ENCODE measurements at places on chromosomes 5 and 9.
A peak's percentile ranks its signal among the peaks of the same experiment; 100 is the strongest.

DNA sequence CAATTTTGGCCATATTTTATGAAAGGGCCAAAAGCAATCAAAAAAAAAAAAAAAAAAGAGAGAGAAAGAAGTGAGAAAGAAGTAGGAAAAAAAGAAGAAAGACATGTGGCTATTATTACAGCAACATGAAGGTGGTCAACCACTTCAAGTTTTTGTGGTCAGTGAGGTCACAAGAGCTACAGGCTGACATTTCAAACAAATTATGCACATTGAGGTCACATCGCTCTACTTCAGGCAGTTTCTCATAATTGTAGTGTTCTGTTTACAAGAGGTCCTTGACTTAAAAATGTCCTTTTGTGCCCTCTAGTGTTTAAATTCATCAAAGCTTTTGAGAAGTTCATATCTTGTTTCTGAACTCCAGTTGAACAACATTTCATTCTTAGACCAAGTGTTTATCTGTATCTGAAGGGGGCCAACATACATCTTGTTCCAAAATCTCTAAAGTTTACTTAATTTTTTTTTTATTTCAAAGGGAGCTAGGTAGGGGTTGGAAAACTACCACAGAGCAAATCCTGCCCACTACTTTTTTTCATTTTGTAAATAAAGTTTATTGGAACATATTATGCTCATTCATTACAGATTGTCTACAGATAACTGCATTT is 513.1 kb downstream of the PDE4D start:
- H3K36me3 ChIP-seq: no peaks in the 10 kb centered on the region
- peaks cover 10% of the 10 kb centered on the region for H3K27me3 ChIP-seq
- H3K4me3 ChIP-seq: no peak overlapping the region
- DNase-seq: no peak
- peaks cover 4% of the 10 kb centered on the region for H3K4me1 ChIP-seq

- H3K4me1 ChIP-seq: no peaks in the 10 kb centered on the region
- H3K36me3 ChIP-seq: no peaks in the 10 kb centered on the region
- peaks cover 10% of the 10 kb centered on the region for H3K27me3 ChIP-seq
- H3K4me3 ChIP-seq: no peak overlapping the region
- no peak overlapping the region for H3K27ac ChIP-seq
Measured at GRCh38 chr5:53166183-53166495, 56.6 kb upstream of the MOCS2 start.

DNA sequence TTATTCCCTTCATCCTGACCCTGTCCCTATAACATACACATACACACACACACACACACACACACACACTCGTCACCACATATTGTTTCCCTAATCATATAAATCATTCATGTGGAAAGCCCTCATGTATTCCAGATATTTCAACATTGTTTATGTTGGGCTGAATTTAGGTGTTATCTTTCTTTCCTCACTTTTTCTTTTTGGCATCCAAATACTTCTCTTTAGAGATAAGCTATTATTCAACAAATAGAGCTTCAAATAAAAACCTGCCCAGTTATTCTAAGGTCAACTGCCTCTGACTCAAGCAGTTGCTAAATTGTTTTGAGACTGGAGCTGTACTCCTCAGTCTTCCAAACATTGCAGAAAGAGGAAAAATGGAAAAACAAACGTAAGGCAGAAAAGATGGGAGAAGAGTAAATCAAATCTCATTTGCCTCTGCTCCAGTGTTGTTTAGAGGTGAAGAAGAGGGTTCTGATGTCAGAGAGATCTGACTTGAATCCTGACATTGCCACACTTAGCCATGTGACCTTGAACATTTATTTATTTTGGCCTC is 215.7 kb downstream of the GAS1 start:
- peaks cover 1% of the 10 kb centered on the region for H3K27me3 ChIP-seq
- no peak for DNase-seq
- H3K4me1 ChIP-seq: no peaks in the 10 kb centered on the region

DNA sequence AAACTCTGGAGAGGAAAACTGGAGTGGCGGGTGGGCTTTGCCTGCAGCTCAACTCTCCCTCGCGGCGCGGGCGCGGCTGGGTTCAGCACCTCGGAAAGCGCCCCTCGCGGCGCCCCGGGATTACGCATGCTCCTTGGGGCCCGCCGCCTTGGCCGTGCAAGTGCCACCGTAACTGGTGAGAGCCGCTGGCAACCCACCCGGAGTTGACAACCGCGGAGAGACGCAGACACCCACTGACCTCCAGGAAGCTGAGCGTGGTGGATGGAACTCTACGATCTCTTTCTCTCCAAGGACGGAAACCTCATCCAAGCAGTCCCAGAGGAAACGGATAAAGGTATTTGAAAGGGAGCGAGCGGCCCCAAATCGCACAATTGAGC is 194 bp upstream of the RXFP3 start:
- H3K27ac ChIP-seq: no peak overlapping the region
- no peak overlapping the region for H3K4me3 ChIP-seq
- H3K4me1 ChIP-seq: no peaks in the 10 kb centered on the region
- H3K36me3 ChIP-seq: no peaks in the 10 kb centered on the region

- no peaks in the 10 kb centered on the region for H3K4me1 ChIP-seq
- H3K27me3 ChIP-seq: no peaks in the 10 kb centered on the region
Measured at GRCh38 chr5:138963763-138964371, 88.7 kb upstream of the LRRTM2 start.

DNA sequence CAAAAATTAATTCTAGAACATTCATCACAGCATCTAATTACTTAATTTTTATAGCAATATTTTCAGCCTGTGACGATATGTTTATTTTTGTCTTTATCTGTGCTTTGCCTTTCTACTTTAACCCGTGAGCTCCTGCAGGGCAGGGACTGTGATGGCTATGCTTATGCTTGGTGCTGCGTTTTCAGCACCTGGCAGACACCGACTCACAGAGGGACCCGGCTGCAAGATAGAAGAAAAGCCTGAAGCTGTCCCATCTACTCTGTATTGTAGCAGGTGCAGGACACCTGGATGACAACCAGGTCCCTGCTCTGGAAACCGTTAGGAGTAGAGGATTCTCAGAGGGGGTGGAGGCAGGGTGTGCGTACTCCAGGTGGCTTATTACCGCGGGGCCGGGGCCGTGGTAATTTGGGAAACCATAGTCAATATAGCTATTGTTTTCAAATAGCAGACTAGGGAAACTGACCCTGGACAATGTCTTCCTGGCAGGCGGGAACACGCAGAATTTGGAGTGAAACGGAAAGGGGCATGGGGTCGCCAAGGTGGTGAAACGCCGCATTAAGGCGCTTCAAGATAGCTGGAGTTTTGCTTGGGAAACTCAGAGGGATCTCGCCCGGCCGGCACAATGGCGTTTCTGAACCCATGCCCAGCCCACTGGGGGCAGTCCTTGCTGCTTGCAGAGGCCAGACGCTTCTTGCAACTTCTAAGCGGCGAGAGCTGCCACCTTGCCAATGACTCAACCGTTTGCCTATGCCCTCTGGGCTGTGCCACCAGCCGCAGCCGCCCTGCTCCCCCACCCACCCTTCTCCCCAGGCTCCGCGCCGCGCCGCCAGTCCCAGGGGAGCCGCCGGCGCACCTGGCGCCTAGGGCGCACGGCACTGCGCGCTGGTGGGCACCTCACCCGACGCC is 140.1 kb upstream of the PALM2AKAP2 start:
- H3K4me3 ChIP-seq: no peak overlapping the region
- H3K4me1 ChIP-seq: no peaks in the 10 kb centered on the region
- H3K27me3 ChIP-seq: peaks cover 59% of the 10 kb centered on the region
- H3K27ac ChIP-seq: no peak overlapping the region
- H3K36me3 ChIP-seq: no peaks in the 10 kb centered on the region

DNA sequence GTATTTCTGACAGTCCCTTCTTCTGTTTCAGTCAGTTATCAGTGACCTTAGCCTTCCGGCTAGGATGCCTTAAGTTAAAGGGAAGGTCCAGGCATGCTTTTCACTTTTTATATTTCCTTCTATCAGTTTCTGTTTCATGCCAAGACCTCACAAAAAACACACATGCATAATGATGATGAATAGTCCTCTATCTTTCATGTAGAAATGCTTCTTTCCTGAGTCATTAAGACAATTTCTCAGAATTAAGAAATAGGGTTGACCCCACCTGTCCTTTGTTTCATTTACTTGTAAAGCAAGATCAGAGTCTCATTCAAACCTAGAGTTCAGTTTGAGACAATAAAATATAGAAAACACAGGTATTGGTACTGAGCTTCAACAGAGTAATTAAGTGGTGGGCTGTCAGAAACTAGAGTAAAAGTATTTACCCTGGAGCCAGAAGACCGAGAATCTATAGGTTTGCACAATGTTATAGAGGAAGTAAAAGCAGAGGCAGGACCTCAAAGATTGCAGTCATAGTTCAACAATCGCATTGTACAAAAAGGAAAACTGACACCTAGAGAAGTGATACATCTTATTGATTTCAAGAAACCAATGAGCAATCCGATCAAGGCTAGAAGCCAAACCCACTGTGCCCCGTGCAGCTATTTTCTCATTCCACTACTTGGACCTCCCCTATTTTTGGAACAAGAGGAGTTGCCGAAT is 118.7 kb upstream of the PUM3 start:
- no peaks in the 10 kb centered on the region for H3K36me3 ChIP-seq
- no peak overlapping the region for H3K27ac ChIP-seq
- peaks cover 2% of the 10 kb centered on the region for H3K27me3 ChIP-seq

GRCh38 chr9:129414377-129414992 is 206.4 kb downstream of the C9orf50 start:
- peak overlapping the region; percentile 83 for H3K4me3 ChIP-seq
- DNase-seq: peak; percentile 22
- H3K4me1 ChIP-seq: peaks cover 22% of the 10 kb centered on the region
- H3K27me3 ChIP-seq: peaks cover 1% of the 10 kb centered on the region
- H3K36me3 ChIP-seq: peaks cover 8% of the 10 kb centered on the region

GRCh38 chr5:113806904-113807303 is 293.4 kb downstream of the YTHDC2 start:
- H3K27me3 ChIP-seq: no peaks in the 10 kb centered on the region
- no peak overlapping the region for H3K27ac ChIP-seq
- no peaks in the 10 kb centered on the region for H3K36me3 ChIP-seq
- H3K4me3 ChIP-seq: no peak overlapping the region
- no peaks in the 10 kb centered on the region for H3K4me1 ChIP-seq

GRCh38 chr5:67876371-67876770 is 339.2 kb upstream of the PIK3R1 start:
- H3K27ac ChIP-seq: no peak overlapping the region
- no peaks in the 10 kb centered on the region for H3K36me3 ChIP-seq
- DNase-seq: no peak

GRCh38 chr5:149999866-150000255 is 593 bp downstream of the TIGD6 start:
- no peaks in the 10 kb centered on the region for H3K27me3 ChIP-seq
- H3K4me3 ChIP-seq: peak overlapping the region; percentile 99
- H3K4me1 ChIP-seq: peaks cover 52% of the 10 kb centered on the region
- no peak for DNase-seq
- H3K27ac ChIP-seq: peak overlapping the region; percentile 84

DNA sequence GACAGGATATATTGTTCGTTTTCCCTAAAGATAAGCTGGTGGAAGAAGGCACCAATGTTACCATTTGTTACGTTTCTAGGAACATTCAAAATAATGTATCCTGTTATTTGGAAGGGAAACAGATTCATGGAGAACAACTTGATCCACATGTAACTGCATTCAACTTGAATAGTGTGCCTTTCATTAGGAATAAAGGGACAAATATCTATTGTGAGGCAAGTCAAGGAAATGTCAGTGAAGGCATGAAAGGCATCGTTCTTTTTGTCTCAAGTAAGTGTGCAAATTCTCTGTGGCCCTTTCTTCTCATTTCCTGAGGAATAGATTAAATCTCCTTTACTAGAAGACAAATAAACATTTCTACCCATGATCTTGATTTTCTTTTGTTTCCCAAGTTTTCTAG is 38.0 kb downstream of the OSMR start:
- no peak overlapping the region for H3K27ac ChIP-seq
- DNase-seq: no peak
- no peaks in the 10 kb centered on the region for H3K36me3 ChIP-seq

DNA sequence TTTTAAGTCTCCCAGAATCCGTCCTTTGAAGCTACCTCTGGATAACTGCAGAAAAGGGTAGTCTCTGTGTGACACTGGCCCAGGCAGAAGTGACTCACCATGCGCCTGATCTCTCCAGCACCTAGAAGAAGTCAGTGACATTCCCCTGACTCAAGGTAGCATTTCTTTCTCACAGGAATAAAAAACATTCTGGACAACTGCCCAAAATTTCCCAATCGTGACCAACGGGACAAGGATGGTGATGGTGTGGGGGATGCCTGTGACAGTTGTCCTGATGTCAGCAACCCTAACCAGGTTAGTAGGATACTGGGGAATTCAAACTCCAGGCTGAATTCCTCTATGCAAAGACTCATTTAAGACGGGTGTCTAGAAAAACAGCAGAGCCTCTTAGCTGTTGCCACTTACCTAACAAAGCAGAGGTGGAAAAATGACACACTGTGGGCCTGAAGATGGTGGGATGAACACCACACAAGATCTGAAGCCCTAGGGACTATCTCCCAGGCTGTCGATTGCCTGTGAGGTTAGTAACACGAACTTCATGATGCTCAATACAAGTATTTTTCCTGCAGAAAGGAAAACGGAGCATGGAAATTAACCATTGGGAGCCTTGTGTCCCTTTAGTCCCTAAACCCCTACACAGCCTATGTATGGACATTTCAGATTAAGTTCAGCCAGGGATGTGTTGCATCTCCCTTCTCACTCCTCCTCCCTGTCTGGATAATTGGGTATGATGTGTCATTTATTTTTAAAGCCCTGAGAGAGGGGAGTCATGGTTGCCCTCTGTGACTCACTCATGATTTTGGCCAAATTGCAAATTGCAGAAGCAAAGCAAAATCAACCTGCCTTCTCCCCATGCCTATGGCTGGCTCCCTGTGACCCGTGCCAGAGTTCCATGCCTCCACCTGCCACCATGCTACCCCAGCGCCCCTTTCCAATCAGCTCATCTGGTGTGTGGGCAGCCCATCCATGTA is 37.2 kb downstream of the THBS4 start:
- H3K4me1 ChIP-seq: peaks cover 16% of the 10 kb centered on the region
- no peaks in the 10 kb centered on the region for H3K27me3 ChIP-seq
- no peaks in the 10 kb centered on the region for H3K36me3 ChIP-seq
- H3K27ac ChIP-seq: no peak overlapping the region
- no peak for DNase-seq
- H3K4me3 ChIP-seq: no peak overlapping the region

- H3K36me3 ChIP-seq: no peaks in the 10 kb centered on the region
- DNase-seq: peak; percentile 20
- peaks cover 22% of the 10 kb centered on the region for H3K27me3 ChIP-seq
- H3K27ac ChIP-seq: peak overlapping the region; percentile 83
Measured at GRCh38 chr9:1875921-1876448, 139.2 kb upstream of the SMARCA2 start.

GRCh38 chr9:121023064-121023463 is 27.0 kb downstream of the C5 start:
- H3K27me3 ChIP-seq: peaks cover 3% of the 10 kb centered on the region
- no peaks in the 10 kb centered on the region for H3K4me1 ChIP-seq
- no peaks in the 10 kb centered on the region for H3K36me3 ChIP-seq
- H3K27ac ChIP-seq: no peak overlapping the region

DNA sequence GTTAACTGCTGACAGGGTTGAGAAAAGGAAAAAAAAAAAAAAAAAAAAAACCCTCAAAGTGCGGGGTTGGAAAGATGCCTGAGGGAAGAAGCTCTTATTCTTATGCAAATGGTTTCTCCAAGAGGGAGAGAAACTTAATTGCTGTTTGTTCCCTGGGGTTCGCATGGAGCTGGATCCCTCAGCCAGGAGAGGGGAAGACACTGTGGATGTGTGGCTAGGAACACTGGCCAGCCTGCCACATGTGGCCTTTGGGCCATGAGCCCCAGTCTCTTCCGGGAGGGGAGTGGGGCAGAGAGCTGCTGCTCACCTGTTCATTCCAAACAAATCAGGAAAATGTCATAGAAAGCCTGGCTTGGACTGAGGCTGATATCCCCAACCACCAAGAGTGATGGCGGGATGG is 9.4 kb upstream of the SCGB3A2 start:
- no peaks in the 10 kb centered on the region for H3K36me3 ChIP-seq
- no peaks in the 10 kb centered on the region for H3K4me1 ChIP-seq
- no peak overlapping the region for H3K4me3 ChIP-seq

All from activated T-helper 1 cell treated with anti-CD3 and anti-CD28 coated beads, Interleukin-12 subunit alpha, Interleukin-12 subunit beta, Interleukin-2, Interleukin-4 antibody, amounts not matched to agents 30 ng/mL and 10 ng/mL and 1 ng/mL, durations not matched to agents 14 hours and 24 hours and 36 hours (primary cell).